ENCODE measurements at places on chromosomes 1 and 21.
A peak's percentile ranks its signal among the peaks of the same experiment; 100 is the strongest.

- no peak for DNase-seq
Measured at GRCh38 chr1:234849832-234850231, 239.9 kb upstream of the IRF2BP2 start.

- no peak for DNase-seq
Measured at GRCh38 chr1:3066826-3067225, 2.2 kb upstream of the PRDM16 start.

GRCh38 chr1:100076744-100077143 is 56.0 kb downstream of the SASS6 start:
- no peak for DNase-seq

GRCh38 chr1:108033550-108033951 is 68.6 kb upstream of the VAV3 start:
- no peak for DNase-seq

DNA sequence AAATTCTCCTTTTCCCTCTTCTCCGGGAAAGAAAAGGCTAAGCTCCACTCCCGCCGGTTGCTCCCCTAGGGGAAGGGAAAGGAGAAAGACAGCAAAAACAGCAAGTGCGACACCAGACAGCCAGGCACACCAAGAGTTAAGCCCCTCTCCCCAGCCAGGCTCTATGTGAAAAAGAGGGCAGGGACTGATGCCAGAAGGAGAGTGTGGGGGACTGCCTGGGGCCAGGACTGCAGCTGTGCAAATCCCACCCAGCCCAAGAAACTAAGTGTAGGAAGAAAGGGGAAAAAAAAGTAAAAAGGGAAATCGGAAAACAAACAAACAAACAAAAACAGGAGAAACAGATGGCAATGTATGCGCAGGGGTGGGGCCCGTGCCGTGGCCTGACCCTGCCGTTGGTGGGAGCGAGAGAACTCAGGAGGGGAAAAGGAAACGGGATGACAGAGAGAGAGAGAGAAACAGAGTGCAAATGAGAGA is 27.7 kb upstream of the FMO1 start:
- no peak for DNase-seq

DNA sequence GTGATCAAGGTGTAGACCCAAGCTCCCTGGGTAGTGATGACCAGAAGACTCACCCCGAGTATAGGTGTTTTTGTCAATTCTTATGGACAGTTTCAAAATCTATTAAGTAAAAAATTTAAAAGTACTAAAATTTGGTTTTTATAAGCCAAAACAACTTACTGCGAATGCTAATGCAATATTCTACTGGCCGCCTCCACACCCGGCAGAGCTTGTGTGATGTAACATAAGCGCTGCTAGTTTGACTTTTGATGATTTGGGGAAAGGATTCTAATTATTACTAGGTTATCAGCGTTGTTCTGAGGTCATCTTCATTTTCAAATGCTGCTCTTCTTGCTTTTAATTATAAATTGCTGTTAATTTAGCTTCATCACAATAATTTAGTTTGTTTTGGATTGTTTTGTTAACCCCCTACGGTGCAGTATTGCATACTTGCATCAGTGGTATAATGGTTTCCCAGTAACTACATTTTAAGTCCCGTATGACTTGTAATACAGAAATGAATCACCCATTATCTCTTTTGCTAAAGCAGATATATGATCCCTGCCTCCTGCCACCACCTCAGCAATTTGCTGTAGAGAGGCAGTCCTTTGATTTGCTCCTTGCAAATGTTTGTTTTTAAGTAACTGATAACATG is 178.0 kb downstream of the SDCCAG8 start:
- no peak for DNase-seq

DNA sequence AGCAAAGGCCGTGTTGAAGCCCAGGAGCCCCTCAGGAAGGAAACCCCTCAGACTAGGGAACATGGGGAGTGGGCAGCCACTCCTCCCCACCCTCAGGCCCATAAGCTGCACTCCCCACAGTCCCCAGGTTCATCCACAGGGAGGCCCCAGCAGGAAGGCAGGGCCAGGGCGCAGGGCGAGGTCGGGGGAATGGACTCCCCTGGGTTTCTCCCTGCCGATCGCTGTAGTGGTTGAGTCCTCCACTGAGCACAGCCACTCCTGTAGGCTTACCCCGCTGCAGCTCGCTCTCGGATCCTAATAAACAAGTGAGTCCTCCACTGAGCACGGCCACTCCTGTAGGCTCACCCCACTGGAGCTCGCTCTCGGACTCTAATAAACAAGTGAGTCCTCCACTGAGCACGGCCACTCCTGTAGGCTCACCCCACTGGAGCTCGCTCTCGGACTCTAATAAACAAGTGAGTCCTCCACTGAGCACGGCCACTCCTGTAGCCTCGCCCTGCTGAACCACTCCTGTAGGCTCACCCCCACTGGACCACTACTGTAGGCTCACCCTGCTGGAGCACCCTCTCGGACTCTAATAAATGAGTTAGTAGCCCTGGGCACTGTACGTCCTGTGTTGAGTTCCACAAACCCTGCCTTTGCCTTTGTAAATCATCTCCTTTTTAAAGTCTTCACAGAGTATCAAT is 16.2 kb upstream of the COL18A1 start:
- no peak for DNase-seq

GRCh38 chr1:95889400-95889799 is 655.4 kb downstream of the RWDD3 start:
- no peak for DNase-seq

GRCh38 chr1:44566281-44567046 is 107.8 kb downstream of the TMEM53 start:
- DNase-seq: no peak

- no peak for DNase-seq
Measured at GRCh38 chr21:30646904-30647414, 4.3 kb downstream of the KRTAP20-3 start.

DNA sequence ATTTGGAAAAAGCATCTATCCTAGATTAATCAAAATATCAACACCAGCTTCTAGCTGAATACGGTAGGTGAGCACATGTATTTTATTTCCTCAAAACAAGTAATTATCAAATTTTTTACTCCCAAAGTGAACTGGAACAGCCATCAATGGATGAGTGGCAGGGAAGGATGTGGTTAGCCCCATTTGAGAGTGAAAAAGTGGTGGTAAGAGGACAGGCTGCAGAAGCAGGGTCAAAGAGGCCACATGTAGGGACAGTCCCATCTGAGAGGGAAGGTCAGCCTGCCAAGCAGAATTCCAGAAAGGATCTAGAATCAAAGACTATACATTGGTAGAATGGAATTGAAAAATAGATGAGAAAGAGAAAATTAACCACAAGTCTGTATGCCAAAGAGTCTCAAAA is 163.8 kb downstream of the SMYD3 start:
- no peak for DNase-seq

DNA sequence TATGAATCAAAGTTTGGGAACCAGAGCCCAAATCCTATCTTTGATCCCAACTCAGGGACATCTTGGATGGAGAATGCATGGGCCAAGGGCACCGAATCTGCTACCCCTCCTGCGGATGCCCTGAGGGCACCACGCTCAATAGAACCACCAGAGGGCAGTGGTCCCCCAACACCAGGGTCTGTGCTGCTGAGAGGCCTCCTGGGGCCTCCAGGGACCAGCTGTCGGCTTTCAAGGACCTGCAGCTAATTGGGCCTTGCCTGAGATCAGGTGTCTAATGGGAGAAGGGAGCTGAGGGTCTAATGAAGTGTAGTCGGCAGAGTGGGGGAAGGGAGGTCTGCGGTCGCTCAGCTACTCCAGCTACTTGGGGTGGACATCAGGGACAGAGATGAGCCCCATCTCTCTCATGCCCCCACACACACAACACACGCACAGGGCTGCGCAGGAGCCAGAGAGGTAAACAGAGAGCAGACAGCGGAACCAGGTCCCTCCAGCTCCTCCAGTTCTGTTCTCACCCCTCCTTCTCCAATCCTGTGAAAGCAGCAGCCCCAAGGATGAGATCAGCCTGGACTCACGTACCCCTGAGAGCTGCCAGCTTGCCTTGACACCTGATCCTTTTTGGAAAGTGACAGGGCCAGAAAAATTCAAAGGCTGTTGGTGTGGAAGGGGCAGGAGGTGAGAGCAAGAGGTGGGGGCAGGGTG is 34.9 kb upstream of the PPP1R15B start:
- peak; percentile 64 for DNase-seq

GRCh38 chr1:208569181-208569580 is 325.0 kb upstream of the PLXNA2 start:
- DNase-seq: no peak

GRCh38 chr21:15022608-15023261 is 42.1 kb downstream of the NRIP1 start:
- DNase-seq: no peak

GRCh38 chr21:40976198-40977109 is 129.5 kb upstream of the DSCAM start:
- no peak for DNase-seq

- DNase-seq: no peak
Measured at GRCh38 chr1:70818401-70818800, 229.2 kb downstream of the PTGER3 start.

DNA sequence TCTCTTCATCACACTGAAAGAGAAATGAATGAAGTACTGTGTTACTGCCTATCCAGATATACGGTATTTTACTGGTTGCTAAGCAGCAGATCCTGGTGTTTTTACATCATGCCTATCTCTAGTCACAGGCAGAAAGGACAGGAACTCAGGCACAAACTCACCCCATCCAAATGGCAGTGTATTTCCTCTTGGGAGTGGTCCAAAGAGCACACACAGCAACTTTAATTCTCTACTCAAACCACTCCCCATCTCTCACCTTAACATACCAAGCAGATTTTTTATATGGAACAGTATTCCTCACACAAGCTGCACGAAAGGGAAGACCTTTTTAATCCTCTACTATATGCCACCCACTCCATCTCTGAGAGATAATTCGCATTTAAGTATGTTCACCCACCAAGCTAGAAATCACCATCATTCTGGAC is 27.3 kb downstream of the EIF4G3 start:
- no peak for DNase-seq

GRCh38 chr21:35920436-35920835 is 139.9 kb downstream of the SETD4 start:
- no peak for DNase-seq

DNA sequence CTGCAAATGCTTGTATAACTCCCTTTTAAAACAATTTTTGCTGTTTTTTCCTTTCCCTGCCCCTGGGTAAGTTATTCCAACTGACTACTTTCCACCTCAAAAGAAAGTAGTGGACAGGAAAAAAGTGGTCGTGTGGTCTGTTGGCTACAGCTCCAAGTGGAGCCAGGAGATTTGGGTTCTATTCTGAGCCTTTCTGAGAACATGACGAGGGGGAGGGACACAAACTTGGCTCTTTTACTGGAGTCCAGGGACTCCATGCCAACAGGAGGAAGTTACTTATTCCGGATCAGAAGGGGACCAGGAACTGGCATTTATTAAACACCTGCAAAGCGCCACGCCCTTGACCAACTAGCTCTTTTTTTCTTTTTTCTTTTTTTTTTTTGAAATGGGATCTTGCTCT is 79.0 kb upstream of the CAPZB start:
- DNase-seq: no peak

GRCh38 chr1:7833035-7833434 is 19.8 kb downstream of the UTS2 start:
- DNase-seq: no peak

- DNase-seq: no peak
Measured at GRCh38 chr1:167206166-167206835, 14.4 kb upstream of the POU2F1 start.

DNA sequence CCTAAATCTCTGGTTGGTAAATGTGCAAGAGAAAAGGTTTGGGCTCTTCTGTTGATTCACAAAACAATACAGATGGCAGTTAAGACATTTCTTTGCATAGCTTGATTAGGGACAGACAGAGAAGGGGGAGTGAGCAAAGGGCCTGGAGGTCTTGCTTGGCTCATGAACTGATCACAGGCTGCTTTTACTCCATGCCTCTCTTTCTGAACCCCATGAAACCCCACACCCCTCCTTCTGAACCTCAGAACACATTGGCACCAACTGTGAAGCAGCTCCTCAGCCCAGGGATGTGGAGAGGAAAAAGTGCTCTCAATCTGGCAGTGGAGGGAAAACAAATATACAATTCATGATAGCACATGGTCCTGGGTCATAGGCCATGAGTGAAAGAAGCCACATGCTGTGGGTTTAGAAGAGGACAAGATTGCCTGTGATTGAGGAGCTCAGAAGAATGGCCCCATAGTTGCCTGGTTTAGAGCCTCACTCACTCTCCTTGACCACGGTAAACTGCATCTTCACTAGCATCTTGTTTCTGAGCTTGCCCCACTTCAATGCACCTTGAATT is 111.6 kb upstream of the GADD45A start:
- DNase-seq: no peak

DNA sequence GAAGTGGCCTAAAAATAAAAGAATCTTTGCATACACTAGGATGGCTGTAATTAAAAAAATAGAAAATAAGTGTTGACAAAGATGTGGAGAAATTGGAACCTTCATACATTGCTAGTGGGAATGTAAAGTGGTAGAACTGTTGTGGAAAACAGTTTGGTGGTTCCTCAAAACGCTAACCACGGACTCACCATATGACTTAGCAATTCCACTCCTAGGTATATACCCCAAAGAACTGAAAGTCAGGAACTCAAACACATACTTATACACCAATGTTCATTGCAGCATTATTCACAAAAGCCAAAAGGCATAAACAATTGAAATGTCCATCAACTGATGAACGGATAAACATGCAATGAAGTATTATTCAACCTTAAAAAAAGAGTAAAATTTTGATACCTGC is 10.8 kb upstream of the HMGCL start:
- no peak for DNase-seq

DNA sequence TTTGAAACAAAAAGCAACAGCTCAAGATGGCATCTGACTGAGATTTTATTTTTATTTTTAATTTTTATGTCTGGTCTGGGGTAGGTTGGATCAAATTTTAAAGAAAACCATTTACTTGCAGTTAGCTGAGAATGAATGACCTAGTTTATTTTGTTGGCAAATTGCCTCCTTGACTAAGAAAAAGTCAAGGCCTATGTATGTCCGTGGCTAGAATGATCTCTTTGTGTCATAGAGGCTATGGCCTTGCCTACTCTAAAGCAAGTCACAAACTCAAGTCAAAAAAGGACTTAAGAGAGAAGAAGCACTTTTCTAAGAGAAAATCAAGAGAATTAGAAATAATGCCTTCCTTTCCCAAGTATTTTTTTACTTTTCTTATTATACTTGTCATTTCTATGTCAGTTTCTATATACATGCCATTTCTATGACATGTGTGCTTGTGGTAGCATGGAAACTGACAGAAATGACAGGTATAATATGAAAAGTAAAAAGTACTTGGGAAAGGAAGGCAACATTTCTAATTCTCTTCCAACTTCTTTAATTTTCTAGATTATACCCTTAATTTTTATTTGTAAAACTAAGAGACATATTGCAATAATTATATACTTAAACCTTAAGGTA is 136.7 kb downstream of the CENPF start:
- DNase-seq: no peak

DNA sequence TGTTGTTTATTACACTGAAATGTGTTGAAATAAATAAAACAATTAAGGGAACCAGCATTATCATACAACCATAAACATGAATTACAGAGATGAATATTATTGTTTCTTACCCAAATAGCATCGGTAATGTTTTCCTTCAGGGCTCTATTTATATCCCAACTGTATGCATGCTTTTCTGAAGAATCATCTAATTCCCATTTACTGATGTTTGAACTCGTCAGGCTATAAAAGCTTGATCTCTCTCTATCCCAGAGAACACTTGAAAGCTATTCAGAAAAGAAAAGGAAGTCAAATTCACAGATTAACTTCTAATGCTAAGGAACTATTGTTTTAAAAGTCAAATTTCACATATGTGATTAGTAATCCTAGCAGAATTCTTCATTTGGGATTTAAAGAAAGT is 12.4 kb downstream of the NUP133 start:
- no peak for DNase-seq
